Muscle of leg (tissue), 16 donors: ENCODE measurements at places on chromosomes 3 and 15. TPM values are rescaled to one million over a fixed set of nuclear protein-coding genes. Genes with fewer than 3 reads are reported as not detected.
A peak's percentile ranks its signal among the peaks of the same experiment; 100 is the strongest.

OSTN gene
- 12.9 TPM for total RNA-seq

A4GNT gene
- total RNA-seq: not detected

THRB gene
- total RNA-seq: 3.1 TPM

CTXND1 gene
- total RNA-seq: 0.44 TPM

EID1 gene
- 269 TPM for total RNA-seq

OIP5 gene
- total RNA-seq: 4.0 TPM

CEMIP gene
- total RNA-seq: 0.93 TPM

GP9 gene
- 0.40 TPM for total RNA-seq

BUB1B gene
- total RNA-seq: 11.8 TPM

GRCh38 chr3:150454085-150454484 lies 46.0 kb downstream of the TSC22D2 start:
- peak; percentile 17 for DNase-seq

DNA sequence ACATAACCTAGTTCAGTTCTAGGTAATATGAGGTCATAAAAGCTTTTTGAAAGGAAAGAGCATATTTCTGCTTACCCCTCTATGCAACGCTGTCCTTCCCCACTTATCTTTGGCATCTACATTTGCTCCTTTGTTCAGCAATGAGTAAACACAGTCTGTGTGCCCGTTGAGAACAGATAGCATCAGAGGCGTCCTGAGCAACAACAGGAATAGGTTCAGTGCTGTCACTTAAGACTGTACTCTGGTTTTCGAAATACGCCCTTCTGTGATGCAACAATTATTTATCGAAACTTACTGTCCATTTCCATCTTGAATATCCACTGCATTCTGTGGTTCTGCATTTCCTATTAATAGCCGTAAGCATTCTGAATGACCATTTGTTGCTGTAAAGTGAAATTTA lies 84.4 kb downstream of the BTD start:
- no peak for DNase-seq

GRCh38 chr15:45200799-45201556 lies 13.2 kb upstream of the SHF start:
- peak; percentile 93 for DNase-seq

GRCh38 chr3:24953060-24953771 lies 458.6 kb upstream of the THRB start:
- no peak for DNase-seq

DNA sequence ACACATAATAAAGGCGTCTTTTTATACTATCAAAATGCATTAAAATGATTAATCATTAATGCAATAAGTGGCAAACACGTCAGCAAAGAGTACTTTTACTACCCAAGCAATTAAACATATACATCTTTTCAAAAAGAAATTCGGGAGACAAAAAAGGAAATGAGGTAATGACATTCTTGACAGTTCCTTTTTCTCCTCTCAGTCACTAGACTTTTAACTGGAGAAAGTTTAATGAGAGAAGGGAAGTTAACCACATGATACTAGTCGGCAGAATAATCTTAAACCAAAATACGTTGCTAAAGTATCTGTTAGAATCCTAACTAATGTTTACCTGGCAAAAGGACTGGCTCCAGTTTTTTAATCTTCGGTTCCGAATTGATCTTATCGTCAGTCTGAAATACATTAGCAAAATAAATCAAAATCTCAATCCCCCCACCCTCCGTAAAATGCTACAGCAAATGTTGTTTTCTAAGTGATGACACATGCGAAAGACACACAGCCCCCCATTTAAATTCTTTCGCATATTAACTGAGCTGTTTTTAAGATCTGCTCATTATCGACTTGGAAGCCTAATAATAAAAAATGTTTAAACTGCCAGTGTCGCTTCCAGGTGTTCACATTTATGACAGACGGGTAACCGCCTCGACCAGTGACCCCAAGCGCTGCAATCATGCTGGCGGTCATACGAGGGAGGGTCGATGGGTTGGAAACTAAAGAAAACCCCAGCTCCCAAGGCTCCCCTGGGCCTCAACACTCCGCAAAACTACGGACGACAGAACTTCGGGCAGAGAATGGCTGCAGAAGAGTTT lies 778 bp downstream of the MTMR10 start:
- DNase-seq: peak; percentile 44

- peak; percentile 52 for DNase-seq
These were observed 422.2 kb downstream of the TBC1D5 start for GRCh38 chr3:17320266-17320665.

- DNase-seq: peak; percentile 31
These were observed 78.7 kb upstream of the TGFBR2 start for GRCh38 chr3:30527720-30528119.

DNA sequence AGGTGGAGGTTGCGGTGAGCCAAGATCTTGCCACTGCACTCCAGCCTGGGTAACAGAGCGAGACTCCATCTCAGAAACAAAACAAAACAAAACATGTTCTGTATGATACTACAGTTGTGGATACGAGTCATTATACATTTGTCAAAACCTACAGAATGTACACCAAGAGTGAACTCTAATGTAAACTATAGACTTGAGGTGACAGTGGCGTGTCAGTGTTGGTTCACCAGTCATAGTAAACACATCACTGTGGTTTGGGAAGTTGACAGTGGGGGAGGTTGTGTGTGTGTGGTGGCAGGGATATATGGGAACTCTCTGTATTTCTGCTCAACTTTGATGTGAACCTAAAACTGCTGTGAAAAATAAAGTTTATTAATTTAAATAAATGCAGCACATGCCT lies 33.0 kb upstream of the GNB5 start:
- DNase-seq: no peak

DNA sequence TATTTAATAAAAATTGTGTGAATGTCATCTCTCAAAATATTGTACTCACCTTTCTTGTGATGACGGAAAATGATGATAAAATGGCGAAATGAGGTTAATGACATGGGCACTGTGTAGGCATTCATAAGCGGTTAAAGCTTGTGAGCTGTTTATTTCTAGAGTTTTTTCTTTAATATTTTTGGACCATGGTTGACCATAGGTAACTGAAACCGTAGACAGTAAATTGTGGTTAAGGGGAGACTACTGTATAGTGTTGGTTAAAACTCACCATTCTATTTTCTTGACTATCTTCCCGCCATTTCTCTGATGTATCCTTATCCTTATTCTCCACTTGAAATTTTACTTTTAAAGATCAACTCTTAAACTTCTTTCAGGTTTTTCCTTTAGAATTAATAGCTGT lies 14.5 kb downstream of the RNF111 start:
- no peak for DNase-seq

GRCh38 chr3:33636125-33636850 lies 81.8 kb downstream of the CLASP2 start:
- peak; percentile 69 for DNase-seq

GRCh38 chr15:56987286-56987685 lies 68.8 kb downstream of the TCF12 start:
- no peak for DNase-seq

DNA sequence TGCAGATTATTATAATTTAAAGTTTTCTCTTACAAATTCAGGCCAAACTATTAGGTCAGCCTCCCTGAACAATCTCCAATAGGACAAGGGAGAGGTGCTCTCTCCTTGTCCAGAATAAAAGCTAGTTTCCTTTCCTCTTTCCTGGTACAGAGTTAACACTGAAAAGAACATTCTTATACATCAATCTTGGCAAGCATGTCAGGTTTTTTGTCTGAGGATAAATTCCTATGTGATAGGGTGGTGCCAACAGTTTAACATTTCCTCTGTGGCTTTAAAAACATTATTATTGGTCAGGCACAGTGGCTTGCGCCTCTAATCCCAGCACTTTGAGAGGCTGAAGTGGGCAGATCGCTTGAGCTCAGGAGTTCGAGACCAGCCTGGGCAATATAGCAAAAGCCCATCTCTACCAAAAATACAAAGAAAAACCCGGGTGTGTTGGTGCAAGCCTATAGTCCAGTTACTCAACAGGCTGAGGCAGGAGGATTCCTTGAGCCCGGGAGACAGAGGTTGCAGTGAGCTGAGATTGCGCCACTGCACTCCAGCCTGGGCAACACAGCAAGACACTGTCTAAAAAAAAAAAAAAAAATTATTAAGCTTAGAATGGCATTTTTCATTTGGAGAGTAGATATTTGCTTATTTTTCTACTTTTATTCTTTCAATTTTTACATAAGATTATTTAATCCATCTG lies 13.7 kb upstream of the ULK4 start:
- DNase-seq: peak; percentile 22

DNA sequence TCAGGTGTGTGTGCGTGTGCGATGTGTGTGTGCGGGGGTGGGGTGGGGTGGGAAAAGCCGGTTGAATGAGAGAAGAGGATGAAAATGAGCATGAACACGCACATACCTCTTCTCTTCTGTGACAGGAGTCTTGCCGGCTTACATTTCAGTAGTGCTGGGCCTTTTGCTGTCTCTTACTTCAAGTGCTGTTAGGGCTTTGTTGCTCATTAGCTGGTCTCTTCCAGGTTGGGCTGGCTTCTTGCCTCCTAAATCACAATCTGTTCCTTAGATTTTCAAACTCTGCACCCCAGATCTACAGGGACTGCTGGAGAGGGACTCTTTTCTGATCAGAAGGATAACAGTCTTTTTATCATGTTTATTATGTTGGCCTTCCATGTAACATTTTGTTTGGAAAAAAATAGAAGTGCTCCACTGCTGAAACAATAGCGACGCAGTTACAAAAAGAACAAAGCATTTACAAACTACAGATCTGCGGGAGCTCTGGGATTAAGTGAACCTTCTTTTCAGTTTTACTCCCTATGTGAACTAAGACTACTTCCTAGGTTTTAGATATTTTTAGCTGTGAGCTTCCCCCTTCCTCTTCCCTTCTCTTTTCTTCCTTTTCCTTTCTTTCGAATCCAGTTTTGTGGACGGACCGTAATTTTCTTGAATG lies 48.5 kb downstream of the USP13 start:
- DNase-seq: no peak

- no peak for DNase-seq
These were observed 23.2 kb upstream of the IGSF10 start for GRCh38 chr3:151483961-151484520.

DNA sequence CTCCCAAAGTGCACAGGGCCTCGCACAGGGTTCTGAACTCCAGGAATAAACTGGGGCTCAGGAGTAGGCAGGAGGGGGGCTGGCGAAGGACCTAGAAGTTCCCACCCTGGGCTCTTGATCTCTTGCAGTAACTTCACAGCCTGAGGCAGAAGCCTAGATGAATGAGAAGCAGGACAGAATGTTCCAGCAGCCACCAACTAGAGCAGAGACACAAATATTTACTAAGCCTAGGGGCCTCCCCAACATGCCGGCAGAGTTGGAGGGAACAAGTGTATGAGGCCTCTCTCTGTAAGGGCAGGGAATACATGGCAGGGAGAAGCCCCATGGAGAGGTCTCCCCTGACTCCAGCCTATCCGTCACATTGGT lies 25.3 kb upstream of the C15orf39 start:
- no peak for DNase-seq

- no peak for DNase-seq
These were observed 23.7 kb downstream of the CLEC3B start for GRCh38 chr3:45049807-45050206.

- no peak for DNase-seq
These were observed 42.4 kb upstream of the SLC41A3 start for GRCh38 chr3:126126286-126126685.

DNA sequence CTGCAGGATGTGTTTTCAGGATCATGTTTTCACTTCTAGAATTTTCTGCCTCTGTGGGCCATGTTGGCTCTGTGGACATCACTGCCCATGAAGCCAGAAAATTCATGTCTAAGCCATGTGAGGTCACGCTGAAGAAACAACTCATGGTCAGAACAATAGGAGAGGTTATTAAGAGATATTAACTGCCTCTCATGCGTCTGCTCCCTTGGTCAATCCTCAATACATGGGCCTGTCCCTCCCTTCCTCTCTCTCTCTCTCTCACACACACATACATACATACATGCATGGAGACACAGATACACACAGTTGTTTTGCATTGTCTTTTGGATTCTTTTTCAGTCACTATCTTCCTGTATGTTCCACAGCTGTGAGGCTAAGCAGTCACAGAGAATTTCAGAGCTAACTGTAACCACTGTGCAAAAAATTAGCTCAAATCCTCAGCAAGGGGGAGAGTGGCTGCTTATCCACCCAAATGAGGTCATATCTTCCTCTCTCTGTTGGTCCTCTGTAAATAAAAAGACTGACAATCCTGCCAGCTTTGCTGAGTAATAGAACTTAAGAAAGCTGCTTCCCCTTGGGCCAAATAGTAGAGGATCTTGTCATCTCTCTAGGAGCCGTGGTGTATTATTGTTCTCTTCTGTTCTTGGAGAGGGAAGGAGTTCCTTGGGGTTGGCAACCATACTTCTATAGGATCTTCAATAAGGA lies 45.6 kb downstream of the LRTM1 start:
- peak; percentile 96 for DNase-seq

GRCh38 chr15:43531018-43531670 lies 13.7 kb downstream of the MAP1A start:
- peak; percentile 60 for DNase-seq

GRCh38 chr3:147397155-147397874 lies 9.0 kb downstream of the ZIC4 start:
- DNase-seq: no peak

GRCh38 chr3:135034891-135035440 lies 239.9 kb downstream of the EPHB1 start:
- DNase-seq: no peak

- peak; percentile 67 for DNase-seq
These were observed at the start of gene ZMYND10 for GRCh38 chr3:50345586-50346234. Gene ZMYND10 (minus strand): TSS chr3:50345732. CDS start chr3:50345579, 153 bp downstream.

DNA sequence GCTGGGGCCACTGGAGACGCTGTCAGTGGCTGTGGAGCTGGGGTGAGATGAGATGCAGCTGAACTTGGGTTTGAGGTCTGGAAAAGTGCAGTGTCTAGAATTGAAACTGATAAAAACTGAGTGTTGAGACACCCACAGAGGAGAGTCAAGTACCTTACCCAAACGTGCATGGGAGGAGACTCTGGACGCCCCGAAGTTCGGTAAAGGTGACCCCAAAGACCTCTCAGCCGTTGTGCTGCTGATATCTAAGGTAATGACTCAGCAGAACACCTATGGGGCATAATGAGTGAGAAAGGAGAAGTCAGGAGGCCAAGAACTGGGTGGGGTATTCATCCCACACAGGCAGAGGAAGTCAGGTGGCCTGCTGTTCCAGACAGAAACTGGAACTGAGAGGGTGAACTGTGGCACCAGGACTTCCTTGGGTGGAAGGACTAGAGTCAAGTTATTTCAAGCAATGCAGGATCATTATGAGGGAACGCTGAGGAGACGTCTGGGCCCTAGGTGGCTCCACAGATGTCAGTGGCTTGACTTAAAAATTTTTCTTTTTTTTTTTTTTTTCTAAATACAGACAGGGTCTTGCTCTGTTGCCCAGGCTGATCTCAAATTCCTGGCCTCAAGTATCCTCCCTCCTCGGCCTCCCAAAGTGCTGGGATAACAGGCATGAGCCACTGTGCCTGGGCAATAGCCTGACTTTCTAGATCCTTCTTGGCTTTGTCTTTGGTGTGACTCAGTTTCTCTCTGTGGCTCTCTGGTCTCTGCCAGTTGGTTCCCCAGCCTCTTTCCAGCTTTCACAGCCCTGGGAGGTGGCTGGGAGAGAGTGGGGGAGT lies 67.6 kb upstream of the GCNT3 start:
- DNase-seq: no peak
